ENCODE measurements at places on chromosomes 2 and 18.

- DNase-seq: no peak
Observed at GRCh38 chr2:231575612-231576256, 16.9 kb upstream of the TEX44 start.

GRCh38 chr2:51971136-51971535 is 939.2 kb upstream of the NRXN1 start:
- no peak for DNase-seq

- no peak for DNase-seq
Observed at GRCh38 chr2:169193618-169194017, 124.3 kb downstream of the DHRS9 start.

DNA sequence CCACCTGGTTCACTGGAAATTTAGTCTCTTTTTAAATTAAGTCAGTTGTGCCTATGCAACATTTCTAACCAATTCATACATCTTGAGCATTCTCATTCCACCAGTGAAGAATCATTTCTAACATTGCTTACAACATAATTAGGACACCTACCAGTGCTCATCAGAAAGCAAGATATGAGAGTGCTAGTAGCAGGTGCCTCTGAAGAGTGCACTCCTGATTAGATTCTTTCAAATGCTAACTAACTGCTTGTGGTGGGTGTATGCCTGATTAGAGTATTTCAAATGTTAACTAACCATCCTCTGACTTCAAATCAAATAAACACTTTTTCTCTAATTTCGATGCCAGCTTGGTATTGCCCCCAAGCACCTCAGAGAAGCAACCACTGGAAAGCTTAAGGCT is 124.3 kb upstream of the DNAJC10 start:
- no peak for DNase-seq

- DNase-seq: no peak
Observed at GRCh38 chr18:25306671-25307070, 45.3 kb downstream of the ZNF521 start.

DNA sequence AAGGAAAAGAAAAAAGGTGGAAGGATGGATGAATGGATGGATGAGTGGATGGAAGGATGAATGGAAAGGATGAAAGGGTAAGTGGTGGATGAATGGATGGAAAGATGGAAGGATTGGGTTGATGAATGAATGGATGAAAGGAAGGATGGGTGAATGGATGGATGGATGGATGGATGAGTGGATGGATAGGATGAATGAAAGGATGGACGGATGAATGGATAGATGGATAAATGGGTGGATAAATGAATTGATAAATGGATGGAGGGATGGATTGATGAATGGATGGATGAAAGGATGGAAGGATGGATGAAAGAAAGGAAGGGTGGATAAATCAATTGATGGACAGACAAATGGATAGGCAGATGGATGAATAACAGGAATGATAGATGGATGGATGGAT is 48.2 kb upstream of the OTOF start:
- DNase-seq: no peak

- no peak for DNase-seq
Observed at GRCh38 chr2:219886615-219887014, 259.2 kb downstream of the SLC4A3 start.

DNA sequence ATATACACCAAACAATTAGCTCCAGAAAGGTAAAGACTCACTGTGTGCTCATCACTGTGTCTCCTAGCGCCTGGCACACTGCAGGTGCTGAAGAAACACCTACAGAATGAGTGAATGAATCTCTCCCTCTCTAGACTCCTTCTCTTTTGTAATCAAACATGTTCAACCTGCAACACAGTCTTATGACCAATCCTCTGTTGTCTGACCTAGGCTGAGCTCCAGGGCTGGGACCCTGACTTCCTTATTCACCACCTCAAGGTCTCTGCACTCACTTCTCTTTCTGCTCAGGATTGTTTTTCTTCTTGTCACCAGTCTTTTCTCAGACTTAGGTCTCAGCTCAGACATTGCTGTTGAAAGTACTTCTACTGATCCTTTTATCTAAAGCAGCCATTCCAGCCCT is 9.8 kb downstream of the CKAP2L start:
- DNase-seq: no peak

GRCh38 chr2:136966485-136966884 is 201.1 kb downstream of the THSD7B start:
- no peak for DNase-seq

DNA sequence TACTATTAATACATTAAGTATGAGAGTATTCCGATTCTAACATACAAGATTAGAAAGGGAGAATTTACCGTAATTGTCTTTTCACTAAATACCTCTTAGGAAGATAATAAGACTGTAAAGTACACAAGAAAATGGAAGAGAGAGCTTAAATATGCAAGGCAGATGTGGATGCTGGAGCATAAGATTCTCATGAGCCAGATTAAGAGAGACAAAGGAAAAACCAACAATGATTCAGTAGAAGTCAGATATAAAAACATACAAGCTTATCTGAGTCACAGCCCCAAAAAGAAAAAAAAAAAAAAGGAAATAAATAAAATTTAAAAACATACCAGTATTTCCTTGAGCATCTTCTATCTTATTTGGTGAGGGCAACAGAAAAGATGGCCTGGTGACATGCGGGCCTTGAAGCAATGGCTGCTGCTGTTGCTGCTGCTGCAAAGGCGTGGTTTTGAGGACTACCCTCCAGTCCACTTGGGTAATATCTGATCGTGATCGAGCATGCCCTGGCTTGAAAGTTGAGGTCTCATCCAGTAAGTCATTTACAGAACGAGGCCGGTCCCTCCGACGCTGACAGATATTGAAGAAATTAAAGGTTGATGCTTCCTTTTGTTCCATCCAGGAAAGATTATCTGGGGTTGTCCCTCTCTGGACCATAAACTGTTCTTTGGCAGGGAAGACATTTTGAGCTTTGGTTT is 24.5 kb downstream of the PLEKHM3 start:
- no peak for DNase-seq

DNA sequence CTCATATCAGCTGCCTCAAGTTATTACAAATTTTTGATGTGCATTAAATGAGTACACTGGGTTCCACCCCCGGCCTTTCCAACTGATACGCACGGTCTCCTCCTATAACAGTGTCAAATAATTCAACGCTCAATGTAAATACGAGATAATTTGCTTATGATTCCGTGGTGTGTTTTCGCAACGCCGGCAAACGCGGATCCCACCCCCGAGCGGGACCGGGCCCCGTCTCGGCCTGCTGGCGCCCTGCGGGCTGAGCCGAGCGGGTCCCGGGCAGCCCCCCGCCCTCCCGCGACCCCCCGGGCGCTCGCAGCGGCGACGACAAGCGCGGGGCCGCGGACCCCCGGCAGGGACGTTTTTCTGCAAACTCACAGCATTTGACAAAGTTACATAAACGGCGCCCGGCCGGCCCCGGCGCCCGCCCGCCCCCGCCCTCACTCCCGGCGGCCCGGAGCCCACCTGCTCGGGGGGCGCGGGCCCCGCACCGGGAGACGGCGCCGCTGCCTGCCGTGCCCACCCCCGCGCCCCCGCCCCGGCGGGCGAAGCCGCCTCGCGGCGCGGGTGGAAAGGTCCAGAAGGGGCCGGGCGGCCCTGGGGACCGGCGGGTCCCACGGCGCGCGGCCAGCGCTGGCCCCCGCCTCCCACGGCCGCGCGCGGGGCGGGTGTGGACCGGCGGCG is 762 bp downstream of the HDAC4 start:
- DNase-seq: no peak

- DNase-seq: no peak
Observed at GRCh38 chr2:237799060-237799428, 465 bp downstream of the RBM44 start.

DNA sequence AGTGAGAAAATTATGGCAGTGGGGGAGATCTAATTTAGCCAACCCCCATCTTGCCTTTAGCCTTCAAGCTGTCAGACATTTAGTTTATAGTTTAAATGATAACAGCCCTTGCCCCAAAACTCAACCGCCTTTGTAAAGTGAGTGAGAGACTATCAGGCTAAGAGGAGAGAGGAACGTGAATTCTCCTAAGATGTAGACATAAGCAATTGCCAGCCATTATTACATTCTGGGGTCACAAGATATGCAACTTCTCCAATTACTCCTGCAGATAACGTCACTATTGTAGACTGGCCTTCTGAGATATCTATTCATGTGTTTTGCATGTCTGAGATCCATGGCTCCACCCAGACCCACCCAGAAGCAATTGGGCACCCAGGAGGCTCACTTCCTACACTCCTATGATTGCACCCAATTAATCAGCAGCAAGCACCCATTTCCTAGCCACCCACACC is 307.3 kb downstream of the NBAS start:
- DNase-seq: no peak

DNA sequence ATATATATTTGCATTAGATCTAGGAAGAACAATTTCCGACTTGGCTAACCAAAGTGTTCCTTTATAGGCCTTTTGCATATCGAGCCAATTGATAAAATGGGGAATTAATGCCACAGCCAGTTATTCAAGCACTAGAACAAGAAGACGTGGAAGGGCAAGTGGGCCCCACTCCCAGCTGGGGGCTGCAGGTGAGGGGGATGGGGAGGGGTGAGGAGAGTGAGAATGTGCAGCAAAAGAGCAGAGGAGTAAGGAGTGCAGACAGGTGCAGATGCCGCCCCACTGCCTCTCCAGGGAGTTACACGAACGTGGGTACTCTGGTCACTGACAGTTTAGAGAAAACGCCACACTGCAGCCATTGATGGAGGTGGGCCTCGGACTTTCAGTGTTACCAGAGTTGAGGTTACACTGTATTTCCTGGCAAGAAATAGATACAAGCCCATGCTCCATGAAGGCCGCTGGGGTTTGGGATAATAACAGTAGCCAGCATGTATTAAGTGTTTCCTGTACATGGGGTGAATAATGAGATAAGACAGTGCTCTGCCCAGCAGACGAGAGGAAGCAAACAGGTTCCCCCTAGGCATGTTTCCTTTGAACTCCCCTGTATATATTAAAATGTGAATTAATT is 40.9 kb downstream of the GORASP2 start:
- no peak for DNase-seq

GRCh38 chr2:176213406-176213805 is 24.9 kb downstream of the HOXD1 start:
- DNase-seq: no peak

GRCh38 chr2:28619213-28620196 is 123.6 kb downstream of the PLB1 start:
- no peak for DNase-seq

- no peak for DNase-seq
Observed at GRCh38 chr2:43139996-43140621, 86.3 kb downstream of the ZFP36L2 start.

DNA sequence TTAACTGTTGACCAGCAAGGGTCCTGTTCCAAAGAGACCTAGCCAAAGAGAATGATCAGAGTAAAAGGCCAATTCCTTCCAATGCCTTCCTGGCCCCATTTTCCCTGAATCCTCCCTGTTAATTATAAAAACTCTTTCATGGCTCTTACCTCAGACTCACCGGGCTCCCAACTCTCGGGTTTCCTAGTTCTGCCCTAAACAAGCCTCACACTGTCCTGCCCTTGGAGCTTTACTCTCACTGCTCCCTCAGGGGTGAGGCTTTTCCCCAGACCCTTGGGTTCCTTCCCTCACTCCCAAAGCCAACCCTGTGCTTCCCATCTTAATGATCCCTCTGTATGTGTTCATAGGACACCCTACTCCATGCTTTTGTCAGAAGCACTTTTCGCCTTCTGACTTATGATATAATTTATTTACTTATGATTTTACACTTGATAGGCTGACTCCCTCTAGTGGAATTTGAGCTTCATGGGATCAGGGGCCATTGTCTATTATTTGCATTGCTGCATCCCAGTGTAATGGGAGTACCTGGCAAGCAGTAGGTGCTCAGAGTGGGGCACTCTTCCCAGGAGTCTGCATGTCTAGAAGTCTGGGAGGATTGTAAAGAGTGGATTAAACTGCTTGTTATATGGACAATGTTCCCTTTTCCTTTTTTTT is 29.9 kb upstream of the ZNG1B start:
- DNase-seq: no peak

DNA sequence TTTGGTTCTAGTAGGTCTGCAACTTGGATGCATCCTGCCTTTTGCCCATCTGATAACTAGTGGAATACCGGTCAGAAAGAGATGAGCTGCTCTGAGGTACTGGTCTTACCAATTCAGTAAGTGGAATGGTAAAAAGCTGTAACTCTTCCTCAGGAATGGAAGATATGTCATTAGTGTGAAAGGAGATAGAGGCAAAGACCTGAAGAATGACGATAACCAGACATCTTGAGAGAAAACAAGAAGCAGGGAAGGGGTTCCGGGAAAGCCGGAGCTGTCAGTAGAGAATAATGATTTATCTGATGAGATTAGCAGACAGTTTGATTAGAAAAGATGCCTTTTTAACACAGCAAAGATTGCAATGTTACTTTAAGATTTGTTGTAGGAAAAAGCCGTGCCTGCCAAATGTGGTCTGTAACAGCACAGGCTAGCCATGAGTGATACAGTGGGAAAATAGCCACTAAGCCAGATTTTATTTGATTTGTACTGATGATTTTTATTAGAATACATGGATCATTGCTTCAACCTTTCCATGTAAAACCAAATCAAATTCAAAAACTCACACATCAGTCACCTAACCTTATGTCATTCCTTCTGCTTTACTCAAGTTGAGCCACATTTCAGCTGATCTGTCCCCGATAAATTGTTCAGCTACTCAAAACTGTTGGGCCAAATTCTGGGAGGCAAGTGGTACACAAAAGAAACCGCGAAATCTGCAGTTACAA is 110.0 kb downstream of the TCF4 start:
- no peak for DNase-seq

DNA sequence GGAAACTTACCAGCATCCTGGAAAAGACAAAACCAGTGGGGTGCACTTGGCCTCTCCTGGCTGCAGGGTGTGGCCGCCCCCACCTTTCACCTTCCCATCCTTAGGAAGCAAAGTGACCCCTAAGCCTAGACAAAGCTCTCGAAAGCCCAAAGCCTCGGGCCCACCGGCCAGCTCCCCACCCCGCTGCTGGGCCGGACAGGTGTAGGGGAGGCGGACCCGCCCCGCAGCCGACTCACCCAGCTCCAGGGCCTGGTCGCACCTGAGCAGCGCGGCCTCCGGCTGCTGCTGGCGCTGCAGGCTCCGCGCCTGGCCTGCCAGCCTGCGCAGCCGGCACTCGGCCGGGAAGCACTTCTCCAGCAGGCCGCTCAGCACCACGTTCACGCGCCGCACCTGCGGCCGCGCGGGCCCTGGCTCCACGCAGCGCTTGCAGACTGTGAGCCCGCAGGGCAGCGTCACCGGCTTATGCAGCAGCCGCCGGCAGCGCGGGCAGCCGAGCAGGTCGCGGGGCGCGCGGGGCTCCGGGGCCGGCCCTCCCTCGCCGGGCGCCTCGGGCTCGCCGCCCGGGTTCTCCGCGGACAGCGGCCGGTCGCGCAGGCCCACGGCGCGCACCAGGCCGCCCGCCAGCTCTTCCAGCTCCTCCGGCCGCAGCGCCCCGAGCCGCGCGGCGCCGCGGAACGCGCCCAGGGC is 979 bp downstream of the LONRF2 start:
- peak; percentile 20 for DNase-seq

- DNase-seq: no peak
Observed at GRCh38 chr2:226934546-226935201, 98.8 kb downstream of the RHBDD1 start.

GRCh38 chr2:77939370-77939769 is 417.2 kb upstream of the LRRTM4 start:
- DNase-seq: no peak

DNA sequence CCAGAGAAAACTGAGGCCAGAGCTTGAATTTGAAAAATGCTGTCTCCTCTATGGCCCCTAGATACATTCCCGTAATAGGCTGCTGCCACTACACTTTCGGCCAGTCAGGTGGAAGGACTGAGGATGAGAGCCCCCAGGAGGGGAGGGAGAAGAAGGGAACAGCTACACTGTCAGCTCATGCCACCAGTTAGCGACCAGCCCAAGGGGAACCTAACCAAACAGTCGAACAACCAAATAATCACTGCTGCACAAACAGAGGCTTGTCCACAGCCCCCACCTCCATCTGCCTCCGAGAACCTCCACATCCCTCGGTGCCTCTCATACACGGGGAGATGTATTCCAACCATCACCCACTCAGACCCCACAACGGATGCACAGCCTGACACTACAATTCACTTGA is 7.3 kb downstream of the ZNF516 start:
- DNase-seq: no peak
